ENCODE measurements at places on chromosomes 12 and 14.

GRCh38 chr12:94536040-94536965, 76.6 kb upstream of the CEP83 start:
- DNase-seq, result no peak

DNA sequence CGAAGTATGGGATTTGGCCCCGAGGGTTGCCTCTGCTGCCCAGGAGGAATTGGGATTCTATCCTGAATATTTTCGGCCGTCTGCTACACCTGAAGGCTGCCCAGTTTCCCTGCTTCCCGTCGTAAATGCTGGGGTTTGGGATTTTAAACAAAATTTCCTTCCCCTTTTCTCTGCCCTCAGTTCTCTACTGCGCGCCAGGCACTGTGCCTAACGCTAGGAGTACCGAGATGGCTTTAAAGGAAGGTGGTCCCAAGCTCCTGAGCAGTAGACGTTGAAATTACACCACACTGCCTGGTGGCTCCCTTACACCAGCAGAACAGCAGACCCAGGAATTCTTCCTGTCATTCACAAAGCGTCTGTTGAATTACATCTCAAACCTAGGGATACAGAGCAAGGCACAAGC, 566 bp upstream of the PRDM4 start:
- DNase-seq, result no peak

GRCh38 chr12:91176358-91176757, 6.3 kb downstream of the DCN start:
- no peak for DNase-seq

DNA sequence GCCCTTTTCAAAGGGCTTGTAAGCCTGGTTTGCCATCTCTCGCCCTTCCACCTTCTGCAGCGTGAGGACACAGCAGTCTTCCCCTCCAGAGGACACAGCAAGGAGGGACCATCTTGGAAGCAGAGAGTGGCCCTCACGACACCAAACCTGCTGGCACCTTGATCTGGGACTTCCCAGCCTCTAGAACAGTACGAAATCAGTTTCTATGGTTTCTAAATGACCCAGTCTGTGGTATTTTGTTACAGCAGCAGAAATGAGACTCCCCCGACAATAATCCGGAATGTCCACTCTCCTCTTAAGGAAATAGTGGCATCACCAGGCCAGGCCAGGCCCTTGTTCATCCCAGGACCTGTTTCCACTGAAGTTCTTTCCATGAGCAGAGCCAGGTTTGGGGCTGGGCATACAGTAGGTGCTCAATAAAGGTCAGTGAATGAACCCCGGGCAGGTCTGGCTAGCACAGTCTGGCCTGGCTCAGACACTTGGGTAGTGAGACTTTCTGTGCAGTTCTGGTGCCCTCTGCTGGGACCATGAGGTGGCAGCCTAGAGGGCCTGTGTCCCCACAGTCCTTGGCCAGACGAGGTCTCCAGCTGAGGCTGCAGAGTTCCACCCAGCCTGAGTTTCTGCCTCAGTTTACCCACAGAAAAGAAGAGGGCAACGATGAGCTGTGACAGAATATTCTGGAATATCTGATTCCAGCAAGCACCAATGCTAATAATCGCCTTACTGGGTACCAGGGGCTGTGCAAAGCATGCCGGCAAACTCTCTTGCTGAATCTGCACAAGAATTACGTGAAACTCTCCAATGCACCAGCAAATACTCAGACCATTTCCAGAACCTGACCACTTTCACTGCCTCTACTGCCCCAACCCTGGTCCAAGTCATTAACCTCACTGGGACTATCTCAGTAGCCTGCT, 14.0 kb downstream of the ABCB9 start:
- peak; percentile 83 for DNase-seq

DNA sequence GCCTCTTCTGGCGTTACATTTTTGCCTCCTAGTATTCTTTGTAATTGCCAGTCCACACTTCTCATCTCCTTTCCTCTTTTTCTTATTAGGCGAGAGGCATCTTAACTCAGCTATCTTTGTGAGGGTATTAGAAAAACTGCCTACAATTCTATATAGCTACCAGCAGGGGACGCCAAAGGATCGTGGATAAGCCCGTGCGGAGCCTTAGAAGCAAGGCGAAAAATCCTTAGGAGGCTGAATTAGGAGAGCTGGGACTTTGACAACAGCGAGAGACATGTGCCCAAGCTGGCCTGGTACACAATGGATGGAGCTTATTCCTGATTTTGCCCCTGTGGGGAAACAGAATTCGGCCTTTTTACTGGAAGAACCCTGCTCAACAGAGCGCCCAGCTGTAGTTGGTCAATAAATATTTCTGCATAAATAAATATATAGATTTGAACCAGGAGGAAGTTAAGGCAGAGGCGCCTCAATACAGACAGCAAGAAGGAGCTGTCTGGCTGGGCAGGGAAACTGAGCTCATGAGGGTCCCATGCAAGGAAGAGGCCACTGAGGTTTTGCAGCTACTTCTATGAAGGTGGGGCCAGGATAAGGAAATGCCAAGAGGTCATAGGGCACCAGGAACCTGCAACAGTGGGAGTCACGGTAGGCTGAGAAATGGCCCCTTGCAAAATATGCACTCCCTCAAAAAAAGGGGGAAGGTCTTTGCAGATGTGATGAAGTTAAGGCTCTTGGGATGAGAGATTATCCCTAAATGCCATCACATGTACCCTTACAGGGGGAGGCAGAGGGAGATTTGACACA, 14.6 kb upstream of the RBM19 start:
- DNase-seq, result peak; percentile 69

- DNase-seq, result no peak
Measured at GRCh38 chr12:81070846-81071245, 7.0 kb upstream of the ACSS3 start.

DNA sequence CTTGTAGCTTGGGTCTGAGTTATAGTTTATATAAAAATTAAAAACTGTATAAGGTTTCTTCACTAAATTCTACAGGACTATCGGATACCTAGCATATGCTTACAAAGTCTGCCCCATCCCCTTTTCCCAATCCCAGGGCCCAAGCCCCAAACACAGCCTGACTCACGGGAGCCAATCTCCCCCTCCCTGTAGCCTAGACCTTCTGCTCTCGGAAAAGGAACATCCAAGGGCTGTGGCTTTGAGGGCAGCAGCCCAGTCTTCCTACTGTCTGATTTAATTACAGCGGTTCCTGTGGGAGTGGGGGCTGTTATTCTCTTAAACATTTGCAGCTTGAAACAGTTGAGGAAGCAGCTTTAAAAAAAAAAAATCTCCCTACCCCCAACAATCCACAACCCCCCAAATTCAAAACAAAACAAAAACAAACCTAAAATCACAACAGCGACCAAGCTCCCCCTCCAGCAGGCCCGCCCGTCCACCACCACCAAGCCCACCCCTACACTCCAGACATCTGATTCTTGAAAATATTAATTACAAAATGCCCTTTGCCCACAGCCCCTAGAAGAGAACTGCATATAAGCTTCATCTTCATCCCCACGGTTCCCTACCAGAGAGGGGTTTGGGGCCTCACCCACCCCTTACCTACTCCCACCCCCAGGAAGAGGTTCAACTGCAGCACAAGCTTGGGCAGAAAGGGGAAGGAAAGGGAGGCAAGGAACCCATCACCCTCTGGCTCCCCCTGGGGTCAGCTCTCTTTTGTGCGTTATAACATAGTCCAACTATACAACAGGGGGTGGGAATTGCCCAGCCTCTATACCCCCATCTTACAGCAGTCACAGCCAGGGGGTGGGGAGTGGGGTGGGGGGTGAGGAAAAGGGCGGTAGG, 1.1 kb upstream of the PRKAG1 start:
- DNase-seq, result peak; percentile 43

- DNase-seq, result no peak
Measured at GRCh38 chr12:24499151-24500146, 449.5 kb downstream of the BCAT1 start.

- no peak for DNase-seq
Measured at GRCh38 chr12:130947028-130947613, 6.6 kb upstream of the ADGRD1 start.

DNA sequence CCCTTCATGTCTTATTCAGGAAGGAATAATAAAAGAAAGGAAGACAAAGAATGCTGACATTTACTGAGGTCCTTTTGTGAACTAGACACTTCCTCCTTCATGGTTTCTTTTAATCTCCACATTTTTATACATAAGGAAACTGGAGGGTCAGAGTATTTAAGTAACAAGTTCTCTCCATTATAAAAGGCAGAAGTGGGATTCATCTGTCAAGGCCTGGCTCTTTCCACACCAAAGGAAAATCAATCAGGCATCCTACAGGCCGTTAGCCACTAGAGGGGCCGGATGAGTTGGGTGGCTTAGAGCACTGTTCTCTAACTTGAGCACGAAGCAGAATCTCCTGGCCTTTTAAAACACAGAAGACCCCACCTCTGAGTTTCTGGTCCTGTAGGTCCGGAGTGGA, 36.8 kb upstream of the NINJ2 start:
- no peak for DNase-seq

GRCh38 chr14:39023939-39024871, 78.8 kb downstream of the SEC23A start:
- no peak for DNase-seq

DNA sequence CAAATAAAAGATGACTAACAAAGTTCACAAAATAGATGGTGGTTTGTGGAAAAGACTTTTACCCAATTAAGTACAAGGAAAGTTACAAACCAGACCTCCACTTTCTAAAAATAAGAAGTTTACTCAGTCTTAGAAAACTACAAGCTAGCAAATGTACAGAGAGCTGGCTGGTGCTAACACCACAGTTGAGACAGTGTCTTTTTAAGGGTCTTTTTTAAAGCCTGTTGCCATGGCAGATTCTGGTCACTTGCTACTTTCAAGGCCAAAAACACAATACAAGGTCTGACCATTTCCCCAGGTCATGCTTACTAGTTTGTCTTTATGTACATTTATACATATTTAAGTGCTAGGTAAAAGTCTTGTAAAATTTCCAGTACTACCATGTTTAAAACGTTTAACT, 2.4 kb downstream of the BTG1 start:
- no peak for DNase-seq

GRCh38 chr14:88955455-88955854, 131.0 kb downstream of the TTC8 start:
- DNase-seq, result no peak

- no peak for DNase-seq
Measured at GRCh38 chr12:56601503-56601902, 28.6 kb downstream of the BAZ2A start.

- no peak for DNase-seq
Measured at GRCh38 chr12:50249464-50250182, 33.7 kb downstream of the LIMA1 start.

All from dermis microvascular lymphatic vessel endothelial cell (primary cell).